ENCODE measurements at places on chromosomes 1 and 21. TPM values are rescaled to one million over a fixed set of nuclear protein-coding genes. Genes with fewer than 3 reads are reported as not detected.
A peak's percentile ranks its signal among the peaks of the same experiment; 100 is the strongest.

Gene PDC
- not detected for polyA plus RNA-seq

GRCh38 chr21:33047231-33047630, 21.5 kb downstream of the OLIG2 start:
- no peak for DNase-seq

Gene INAVA
- 7.4 TPM for polyA plus RNA-seq

DNA sequence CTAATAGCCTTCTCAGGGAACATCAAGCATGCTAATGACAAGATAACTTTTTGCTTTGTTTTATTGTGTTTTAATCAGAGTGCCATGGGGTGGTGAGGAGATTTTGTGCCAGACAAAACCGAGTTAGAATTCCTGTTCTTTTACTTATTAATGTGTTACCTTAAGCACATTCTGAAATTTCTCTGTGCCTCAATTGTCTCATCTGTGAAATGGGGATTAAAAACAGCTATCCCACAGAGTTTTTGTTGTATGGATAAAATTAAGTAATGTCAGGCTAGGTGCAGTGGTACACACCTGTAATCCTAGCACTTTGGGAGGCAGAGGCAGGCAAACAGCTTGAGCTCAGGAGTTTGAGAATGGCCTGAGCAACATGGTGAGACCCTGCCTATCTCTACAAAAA, 138.0 kb downstream of the PROX1 start:
- no peak for DNase-seq

DNA sequence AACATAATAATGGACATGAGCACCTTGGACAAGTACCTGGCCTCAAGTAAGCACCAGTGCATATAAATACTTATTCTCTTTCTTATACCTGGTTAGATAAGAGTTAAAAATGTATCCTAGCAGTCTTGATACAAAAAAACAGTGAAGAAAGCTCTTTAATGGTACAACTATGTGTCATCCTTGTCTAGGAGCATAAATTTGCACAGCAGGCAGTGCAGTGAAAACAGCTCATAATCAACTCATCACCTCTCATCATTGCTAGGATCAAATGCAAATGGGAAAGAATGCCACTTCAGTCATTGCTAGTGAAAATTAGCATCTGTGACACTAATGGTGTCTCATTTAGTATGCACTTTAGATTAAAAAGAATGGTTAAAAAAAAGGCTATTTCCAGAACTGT, 7.6 kb downstream of the SAMSN1 start:
- no peak for DNase-seq

DNA sequence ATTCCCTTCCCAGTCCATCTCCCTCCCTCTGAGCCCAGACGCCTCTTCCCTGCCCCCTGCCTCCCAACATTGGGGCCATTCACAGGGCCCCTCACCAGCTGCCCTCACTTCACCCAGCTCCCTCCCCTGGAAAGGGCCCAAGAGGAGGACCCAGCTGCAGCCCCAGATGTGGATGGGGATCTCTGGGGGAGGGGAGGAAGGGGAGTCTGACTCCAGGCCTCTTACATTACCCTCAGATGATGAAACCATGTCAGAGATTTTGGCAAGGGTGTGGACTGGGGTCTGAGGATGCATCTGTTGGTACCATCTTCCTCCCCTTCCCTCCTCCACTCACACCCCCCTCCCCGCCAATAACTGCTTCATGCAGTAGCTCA, 1.1 kb upstream of the KIF21B start:
- DNase-seq, result no peak

DNA sequence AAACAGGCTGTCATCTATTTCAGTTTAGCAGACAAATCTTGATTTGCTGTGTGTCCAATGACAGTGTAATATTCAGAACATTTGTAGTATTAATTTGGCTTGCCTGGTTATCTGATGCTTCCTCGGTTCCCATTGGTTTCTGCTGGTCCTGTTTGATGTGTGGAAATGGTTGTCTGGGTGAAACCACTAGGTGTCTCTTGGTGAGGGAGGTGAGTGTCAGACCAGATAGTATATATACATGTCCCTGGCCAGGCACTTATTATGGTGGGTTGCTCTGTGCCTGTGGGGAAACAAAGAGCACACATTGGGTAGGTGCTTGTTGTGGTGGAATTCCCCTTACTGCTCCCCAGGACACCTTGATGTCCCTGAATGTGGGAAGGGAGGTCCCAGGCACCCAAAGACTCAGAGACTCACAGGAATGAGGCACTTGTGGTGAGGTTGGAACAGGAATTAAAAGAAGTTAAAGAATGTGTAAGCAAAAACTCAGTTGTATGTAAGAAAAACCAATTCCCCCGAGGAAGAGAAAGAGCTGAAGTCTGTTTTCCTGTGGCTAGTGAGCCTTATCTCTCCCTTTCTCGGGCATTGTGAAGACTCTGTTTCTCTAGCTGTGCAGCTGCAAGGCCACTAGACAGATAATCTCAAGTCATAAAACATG, 1519.1 kb downstream of the BRINP3 start:
- DNase-seq, result no peak

GRCh38 chr1:245039196-245039595, 115.6 kb upstream of the KIF26B start:
- DNase-seq, result no peak

GRCh38 chr1:226309398-226310244, 657 bp upstream of the LIN9 start:
- DNase-seq, result peak; percentile 65

Gene KRTAP11-1
- not detected for polyA plus RNA-seq

Gene EXOC8
- polyA plus RNA-seq, result 3.2 TPM

Gene CHODL
- polyA plus RNA-seq, result 2.3 TPM

GRCh38 chr1:92663775-92664174, 121.1 kb downstream of the EVI5 start:
- DNase-seq, result no peak

- no peak for DNase-seq
Measured at GRCh38 chr1:112686835-112687234, 12.4 kb downstream of the MOV10 start.

GRCh38 chr1:53655931-53656746, 82.8 kb downstream of the GLIS1 start:
- DNase-seq, result peak; percentile 48

DNA sequence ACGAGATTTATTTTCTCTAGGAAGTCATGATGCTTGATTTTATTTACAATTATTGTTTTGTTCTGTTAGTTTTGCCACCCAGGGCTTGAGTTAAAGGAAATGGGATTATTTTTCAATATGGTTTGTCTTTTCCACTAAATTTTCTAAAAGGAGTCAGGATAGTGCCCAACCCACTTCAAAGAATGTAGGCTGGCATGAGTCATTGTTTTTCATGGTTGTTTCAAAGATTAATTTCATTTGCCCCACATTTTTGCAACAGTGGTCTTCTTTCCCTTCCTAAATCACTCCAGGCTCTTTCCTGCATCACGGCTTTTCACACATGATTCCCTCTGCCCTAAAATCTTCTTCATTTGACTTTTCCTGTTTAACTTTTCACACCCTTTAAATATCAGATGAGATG, 2.5 kb downstream of the SLAMF6 start:
- DNase-seq, result no peak

GRCh38 chr1:15090373-15090772, 63.2 kb upstream of the TMEM51 start:
- DNase-seq, result no peak

GRCh38 chr21:32140604-32141317, 138.1 kb downstream of the MIS18A start:
- DNase-seq, result no peak

Gene SHC1
- 66.8 TPM for polyA plus RNA-seq

DNA sequence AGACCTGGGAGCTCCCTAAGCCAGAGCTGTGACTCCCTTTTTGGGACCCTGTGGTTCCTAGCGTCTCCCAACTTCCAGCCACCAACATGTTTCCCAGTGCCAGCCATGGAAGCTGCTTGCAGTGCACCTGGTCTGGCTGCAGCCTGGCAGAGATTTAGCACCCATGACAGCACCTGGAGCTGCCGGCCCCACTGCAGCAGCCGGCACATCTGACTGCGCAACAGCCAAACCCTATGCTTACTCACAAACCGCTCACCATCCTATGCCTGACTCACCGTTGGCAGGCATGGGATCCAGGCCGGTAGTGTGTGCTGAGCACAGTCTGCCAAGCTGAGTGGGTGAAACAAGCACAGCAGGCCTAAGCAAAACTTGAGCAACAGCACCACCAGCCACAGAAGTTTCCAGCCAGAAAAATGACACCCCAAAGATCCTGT, 435.9 kb upstream of the PRMT6 start:
- DNase-seq, result peak; percentile 14

GRCh38 chr1:178275049-178275448, 181.1 kb downstream of the RASAL2 start:
- no peak for DNase-seq

Gene DISC1
- polyA plus RNA-seq, result 5.7 TPM

GRCh38 chr1:97084546-97084945, 363.0 kb downstream of the PTBP2 start:
- no peak for DNase-seq

Gene FMO2
- not detected for polyA plus RNA-seq

- no peak for DNase-seq
Measured at GRCh38 chr1:187878883-187879282, 1050.1 kb downstream of the PLA2G4A start.

- DNase-seq, result peak; percentile 95
Measured at GRCh38 chr1:212234431-212235395, 50.5 kb upstream of the PPP2R5A start.

- no peak for DNase-seq
Measured at GRCh38 chr21:33908760-33909159, 6.8 kb downstream of the ATP5PO start.

Gene NRAS
- polyA plus RNA-seq, result 29.2 TPM

Gene NTNG1
- polyA plus RNA-seq, result not detected

All from cardiac muscle cell (in vitro differentiated cells and primary cell).